ENCODE measurements at places on chromosomes 3 and 15.
A peak's percentile ranks its signal among the peaks of the same experiment; 100 is the strongest.

- DNase-seq, result no peak
Measured at GRCh38 chr3:102712896-102713295, 278.1 kb downstream of the ZPLD1 start.

GRCh38 chr3:42066516-42067181 is 24.5 kb upstream of the TRAK1 start:
- DNase-seq, result no peak

- no peak for DNase-seq
Measured at GRCh38 chr3:10753964-10754363, 62.1 kb upstream of the SLC6A11 start.

DNA sequence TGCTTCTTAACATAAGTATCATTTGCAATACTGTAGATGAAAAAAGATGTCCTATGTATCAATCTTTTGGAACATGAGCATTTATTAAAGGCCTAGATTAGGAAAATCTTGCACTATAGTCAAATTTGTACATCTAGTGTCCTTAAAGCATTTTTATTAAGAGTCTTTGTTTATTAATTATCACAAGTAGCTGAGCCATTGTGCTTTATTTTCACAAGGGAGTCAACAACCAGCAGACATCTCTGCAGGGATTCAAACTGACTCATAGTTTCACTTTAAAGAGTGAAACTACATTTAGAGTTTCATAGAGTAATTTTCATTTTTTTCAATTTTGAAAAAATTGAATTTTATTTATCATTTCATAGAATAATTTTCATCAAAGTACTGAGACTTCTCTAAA is 94.5 kb upstream of the EIF1B start:
- no peak for DNase-seq

GRCh38 chr3:152156880-152157279 is 111.8 kb upstream of the MBNL1 start:
- no peak for DNase-seq

DNA sequence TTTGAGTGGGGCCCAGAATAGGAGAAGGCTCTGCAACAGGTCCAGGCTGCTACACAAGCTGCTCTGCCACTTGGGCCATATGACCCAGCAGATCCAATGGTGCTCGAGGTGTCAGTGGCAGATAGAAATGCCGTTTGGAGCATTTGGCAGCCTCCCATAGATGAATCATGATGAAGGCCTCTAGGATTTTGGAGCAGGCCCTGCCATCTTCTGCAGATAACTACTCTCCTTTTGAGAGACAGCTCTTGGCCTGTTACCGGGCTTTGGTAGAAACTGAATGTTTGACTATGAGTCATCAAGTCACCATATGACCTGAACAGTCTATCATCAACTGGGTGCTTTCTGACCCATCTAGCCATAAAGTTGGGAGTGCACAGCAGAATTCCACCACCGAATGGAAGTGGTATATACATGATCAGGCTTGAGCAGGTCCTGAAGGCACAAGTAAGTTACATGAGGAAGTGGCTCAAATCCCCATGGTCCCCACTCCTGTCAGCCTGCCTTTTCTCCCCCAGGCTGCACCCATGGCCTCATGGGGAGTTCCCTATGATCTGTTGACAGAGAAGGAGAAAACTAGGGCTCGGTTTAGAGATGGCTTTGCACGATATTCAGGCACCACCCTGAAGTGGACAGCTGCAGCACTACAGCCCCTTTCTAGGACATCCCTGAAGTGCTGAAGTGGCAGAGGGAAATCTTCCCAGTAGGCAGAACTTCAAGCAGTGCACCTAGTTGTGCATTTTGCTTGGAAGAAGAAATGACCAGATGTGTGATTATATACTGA is 971.4 kb downstream of the MCTP2 start:
- DNase-seq, result no peak

- DNase-seq, result no peak
Measured at GRCh38 chr3:58647381-58648141, 19.0 kb downstream of the FAM3D start.

- DNase-seq, result no peak
Measured at GRCh38 chr3:105559856-105560255, 193.1 kb downstream of the ALCAM start.

DNA sequence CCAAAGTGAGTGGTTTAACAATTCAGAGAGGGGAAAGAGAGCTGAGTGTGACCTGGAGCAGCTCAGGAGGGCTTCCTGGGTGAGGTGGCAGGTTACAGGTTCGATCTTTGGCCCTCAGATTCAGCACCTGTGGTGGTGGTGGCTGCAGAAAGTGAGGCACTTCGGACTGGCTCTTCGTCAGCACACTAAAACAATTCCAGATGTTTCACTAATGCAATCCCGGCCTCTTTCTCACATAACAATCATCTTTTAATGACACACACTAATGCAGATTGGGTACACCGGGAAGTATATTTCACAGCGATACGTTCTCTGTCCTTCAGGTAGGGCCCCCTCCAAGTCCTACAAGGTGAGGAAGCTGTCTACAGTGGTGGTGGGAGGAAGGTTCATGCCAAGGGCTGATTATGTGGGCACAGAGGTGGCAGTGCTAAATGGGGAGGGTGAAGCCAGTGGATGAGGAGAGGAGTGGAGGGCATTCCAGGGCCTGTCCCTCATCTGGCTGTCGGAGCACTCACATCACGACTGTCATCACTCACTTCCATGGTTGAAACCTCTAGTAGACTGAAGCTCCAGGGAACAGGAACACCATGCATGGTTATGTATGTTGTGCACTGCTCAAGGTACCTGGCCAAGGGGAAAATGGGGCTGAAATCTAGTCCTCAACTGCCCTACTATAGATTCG is 171.1 kb downstream of the RAB11A start:
- DNase-seq, result no peak

- DNase-seq, result no peak
Measured at GRCh38 chr3:143054011-143054410, 52.6 kb downstream of the U2SURP start.

GRCh38 chr15:101124731-101125451 is 127.0 kb downstream of the CHSY1 start:
- no peak for DNase-seq

DNA sequence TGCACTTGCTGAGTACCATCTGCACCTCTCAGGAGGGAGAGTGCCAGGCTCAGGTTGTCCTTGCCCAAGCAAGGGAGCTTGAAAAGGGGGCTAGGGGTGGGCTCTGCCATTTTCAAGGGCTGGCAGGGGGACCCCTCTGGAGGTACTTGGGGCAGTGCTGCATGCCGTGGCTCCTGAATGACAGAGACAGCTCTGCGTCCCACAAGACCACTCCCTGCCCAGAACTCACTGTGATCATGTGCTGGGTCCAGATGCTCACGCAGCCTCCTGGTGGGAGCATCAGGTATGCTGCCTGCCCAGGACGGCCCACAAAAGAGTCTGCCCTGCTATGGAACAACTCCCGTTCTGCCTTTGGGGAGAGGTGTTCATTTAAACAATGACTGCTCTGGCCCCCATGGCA is 165.2 kb downstream of the GOLGA6L4 start:
- no peak for DNase-seq

DNA sequence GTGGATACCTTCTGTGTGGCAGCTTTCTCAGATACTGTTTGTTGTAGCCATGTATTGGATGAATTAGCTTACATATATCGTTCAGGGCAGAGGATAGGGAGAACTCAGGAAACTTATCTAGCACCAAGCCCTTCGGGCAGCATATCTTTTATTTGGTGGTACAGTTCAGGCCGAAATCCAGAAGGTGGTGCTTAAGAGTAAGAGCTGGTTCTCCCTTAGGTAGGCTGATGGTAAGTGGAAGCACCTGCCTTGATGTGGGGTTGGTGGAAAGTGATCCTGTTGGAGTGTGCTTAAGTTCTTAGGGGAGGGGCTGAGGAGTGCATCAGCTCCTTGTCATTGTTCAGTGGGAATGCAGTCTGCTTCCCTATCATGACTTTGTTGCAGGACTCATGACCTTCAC is 187.5 kb downstream of the DOCK3 start:
- no peak for DNase-seq

- no peak for DNase-seq
Measured at GRCh38 chr15:34914317-34914716, 55.2 kb downstream of the AQR start.

DNA sequence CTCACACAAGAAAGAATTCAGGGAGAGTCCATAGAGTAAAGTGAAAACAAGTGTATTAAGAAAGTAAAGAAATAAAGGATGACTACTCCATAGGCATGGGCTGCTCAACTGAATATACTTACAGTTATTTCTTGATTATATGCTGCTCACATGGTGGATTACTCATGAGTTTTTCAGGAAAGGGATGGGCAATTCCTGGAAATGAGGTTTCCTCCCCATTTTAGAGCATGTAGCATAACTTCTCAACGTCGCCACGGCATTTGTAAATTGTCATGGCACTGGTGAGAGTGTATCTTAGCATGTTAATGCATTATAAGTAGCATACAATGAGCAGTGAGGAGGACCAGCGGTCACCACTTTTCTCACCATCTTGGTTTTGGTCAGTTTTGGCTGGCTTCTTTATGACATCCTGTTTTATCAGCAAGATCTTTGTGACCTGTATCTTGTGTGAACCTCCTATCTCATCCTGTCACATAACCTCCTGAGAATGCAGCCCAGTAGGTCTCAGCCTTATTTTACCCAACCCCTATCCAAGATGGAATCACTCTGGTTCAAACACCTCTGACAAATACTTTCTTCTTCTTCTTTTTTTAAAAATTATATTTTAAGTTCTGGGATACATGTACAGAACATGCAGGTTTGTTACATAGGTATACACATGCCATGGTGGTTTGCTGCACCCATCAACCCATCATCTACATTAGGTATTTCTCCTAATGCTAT is 849.7 kb downstream of the TBL1XR1 start:
- no peak for DNase-seq

GRCh38 chr15:43204016-43204901 is 16.6 kb downstream of the EPB42 start:
- peak; percentile 9 for DNase-seq

DNA sequence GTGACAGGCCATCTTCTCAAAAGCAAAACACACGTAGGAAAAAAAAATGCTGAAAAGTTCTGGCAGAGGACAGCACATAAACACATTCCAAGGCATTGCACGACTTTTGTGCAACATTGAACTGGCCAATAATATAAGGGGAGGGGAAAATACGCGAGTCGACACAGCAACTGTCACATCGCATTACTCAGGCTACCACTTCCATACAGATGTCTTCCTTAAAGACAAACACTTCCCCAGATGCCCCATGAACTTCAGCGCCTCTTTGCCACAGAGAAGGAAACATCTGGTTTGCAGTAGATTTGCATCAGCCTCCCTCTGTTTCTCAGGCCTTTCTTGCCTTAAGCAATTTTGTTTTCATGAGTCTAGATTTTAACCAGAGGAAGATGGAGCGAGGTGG is 144.4 kb upstream of the IGF1R start:
- DNase-seq, result no peak

DNA sequence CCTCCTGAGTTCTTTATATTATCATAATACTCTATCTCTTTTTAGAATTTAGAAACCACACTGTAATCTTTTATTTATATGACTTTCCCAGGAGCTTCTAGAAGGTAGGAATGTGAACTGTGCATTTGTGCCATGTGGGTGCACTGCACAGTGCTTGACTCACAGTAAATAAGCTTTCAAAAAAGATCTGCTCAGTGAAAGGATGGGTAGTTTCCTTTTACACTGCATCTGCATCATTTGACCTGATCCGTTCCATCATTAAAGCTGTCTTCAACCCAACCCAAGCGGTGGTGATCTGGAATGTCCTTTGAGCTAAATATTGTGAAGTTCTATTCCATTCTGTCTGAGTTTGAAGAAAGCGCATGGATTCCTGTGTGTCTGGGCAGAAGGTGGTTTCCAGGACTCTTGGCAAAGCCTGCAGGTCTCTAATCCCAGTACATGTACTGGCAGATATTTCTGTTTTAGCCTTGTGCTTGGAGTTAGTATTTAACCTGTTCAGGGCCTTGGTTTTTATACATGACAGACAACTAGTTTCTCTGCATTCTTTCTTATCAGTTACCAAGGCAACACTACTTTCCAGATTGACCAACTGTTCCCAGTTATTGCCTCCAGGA is 96.7 kb downstream of the DHX30 start:
- DNase-seq, result no peak

DNA sequence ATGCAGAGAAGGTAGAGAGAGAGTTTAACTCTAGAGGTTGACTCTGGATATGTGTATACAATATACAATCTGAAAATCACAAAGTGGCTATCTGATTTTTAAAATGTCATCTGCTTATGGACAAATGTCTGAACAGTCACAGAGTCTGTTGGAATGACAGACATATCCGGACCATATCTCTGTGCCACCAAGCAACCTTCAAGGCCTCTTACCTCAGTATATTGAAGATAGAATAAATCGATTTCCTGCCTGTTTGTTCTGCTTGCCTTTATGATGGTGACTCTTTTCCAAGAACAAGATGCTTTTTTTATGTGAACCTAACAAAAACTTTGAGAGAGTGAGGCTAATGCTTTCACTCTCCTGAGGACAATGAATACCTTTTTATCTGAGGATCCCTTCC is 151.1 kb downstream of the RBPMS2 start:
- DNase-seq, result no peak

Measured in activated CD4-positive, alpha-beta T cell treated with anti-CD3 and anti-CD28 coated beads for 24 hours (primary cell).